ENCODE measurements at places on chromosomes 6 and 20.
A peak's percentile ranks its signal among the peaks of the same experiment; 100 is the strongest.

GRCh38 chr6:14344486-14344885, 226.9 kb downstream of the CD83 start:
- no peak for DNase-seq

GRCh38 chr6:142561511-142562265, 259.9 kb downstream of the ADGRG6 start:
- DNase-seq: no peak

DNA sequence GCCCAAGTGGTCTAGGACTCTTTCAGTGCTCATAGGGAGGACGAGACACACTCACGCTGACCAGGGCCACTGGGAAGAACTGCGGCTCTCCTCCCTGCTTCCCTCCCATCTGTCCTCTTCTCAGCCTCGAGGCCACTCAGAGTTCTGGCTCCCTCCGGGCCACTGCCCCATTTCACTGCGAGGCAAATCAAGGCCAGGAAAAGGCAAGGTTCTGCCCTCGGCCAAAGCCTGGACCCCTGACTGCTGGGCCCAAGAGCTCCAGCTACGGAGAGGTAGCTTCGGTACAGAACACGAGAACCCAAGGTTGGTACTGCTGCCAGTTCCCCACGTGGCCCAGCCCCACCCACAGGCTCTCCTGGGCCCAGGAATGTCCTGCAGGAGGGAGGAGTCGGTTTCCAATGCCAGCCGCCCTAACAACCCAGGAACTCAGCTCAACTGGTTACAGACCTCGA, 14.7 kb downstream of the PI16 start:
- no peak for DNase-seq

GRCh38 chr6:5457983-5458683, 196.8 kb downstream of the FARS2 start:
- DNase-seq: no peak

DNA sequence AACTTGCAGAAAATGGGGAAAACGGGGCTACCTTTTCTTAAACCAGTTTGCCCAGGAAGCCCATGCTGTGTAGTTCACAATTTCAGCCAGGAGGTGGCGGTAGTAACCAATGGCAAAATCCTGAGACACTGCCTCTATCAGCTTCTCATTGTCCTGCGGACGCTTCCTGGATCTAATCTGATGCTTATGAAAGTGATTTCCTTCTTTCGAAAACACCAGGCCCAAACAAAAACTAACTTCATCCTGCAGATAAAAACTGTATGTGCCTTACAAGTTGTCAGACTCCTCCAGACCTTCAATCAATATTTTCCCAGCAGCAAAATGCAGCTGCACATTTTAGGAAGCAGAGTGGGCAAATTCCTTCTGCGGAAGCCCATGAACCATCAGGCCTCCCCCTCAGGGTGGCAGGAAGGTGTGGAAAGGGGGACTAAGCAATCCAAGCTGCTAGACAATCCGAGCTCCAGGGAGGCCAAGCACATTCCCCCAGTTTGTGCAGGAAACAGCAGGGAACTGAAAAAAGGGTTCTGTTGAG, 88.5 kb downstream of the LY86 start:
- peak; percentile 87 for DNase-seq

DNA sequence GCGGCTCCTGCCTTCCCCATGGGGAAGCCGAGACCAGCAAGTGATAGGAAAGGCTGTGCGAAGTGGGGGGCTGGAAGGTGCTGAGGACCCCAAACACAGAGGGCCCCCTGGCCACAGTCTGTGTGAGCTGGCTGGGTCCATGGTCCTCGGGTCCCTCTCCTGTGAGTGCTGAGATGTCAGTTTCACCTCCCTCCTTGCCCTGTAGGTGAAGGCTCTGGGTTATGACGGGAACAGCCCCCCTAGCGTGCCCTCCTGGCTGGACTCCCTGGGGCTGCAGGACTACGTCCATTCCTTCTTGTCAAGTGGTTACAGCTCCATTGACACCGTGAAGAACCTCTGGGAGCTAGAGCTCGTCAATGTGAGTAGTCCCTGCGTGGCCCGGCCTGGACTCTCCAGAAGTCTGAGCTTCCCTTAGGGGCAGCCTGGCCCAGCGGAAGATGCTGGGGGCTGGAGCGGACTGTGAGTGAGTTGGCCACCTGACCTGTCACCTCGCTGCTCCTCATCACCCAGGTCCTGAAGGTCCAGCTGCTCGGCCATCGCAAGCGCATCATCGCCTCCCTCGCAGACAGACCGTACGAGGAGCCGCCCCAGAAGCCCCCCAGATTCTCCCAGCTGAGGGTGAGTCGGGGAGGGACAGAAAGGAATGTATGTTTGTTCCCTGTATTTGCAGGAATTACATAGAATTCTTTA, 61.7 kb downstream of the TCP11 start:
- no peak for DNase-seq

- no peak for DNase-seq
These were observed 2.3 kb downstream of the PM20D2 start for GRCh38 chr6:89148016-89148750.

DNA sequence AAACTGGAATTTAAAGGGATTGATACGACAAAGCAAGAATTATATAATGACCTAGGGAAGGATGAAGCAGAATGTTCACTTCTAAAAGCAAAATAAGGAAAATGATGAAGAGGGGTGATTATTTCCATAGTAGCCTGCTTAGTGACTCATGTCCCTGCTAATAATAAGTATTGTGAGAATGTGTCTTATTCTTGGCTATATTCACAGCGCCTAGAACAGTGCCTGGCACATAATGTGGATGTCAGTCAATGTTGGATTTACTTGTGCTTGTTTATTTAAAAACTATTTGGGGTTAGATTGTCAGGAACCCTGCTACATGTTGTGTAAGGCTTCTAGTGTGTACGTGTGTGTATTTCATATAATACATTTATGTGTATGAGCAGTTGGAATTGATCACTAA, 85.1 kb downstream of the ZFAND3 start:
- DNase-seq: no peak

DNA sequence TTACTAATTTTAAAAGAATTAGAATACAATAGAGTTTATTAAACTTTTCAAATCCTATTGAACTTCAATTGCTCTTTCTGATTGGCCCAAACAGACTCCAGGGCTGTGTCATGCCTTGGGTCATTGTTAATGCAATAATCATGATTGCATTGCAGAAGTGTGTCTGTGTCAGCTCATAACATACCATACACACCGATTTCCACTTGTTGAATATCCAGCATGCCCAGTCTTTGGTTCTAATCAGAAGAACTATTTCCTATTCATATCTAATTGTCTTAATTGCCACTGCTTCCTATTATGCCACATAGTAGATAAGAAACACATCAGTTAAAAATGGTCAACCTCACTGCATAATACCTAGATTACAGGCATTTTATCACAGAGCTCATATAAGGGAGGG, 106.1 kb upstream of the JAG1 start:
- no peak for DNase-seq

- no peak for DNase-seq
These were observed 84.6 kb downstream of the ELOVL4 start for GRCh38 chr6:79862711-79863110.

DNA sequence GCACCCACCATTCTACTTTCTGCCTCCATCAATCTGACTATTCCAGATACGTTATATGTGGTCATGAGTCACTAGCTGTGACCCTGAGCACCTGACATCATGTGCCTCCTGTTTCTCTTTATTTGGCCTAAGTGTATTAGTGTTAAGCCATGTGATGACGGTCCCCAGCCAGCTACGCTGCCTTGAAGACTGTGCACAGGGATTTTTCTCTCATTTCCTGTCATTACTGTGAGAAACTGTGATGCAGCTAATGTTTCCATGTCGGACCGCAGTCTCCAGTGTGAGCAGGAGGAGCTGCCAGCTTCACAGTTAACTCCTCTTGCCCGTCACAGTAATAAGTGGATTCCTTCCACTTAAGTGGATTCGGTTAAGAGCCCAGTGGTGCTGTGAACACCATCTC, 9.9 kb upstream of the SPATS1 start:
- DNase-seq: no peak

DNA sequence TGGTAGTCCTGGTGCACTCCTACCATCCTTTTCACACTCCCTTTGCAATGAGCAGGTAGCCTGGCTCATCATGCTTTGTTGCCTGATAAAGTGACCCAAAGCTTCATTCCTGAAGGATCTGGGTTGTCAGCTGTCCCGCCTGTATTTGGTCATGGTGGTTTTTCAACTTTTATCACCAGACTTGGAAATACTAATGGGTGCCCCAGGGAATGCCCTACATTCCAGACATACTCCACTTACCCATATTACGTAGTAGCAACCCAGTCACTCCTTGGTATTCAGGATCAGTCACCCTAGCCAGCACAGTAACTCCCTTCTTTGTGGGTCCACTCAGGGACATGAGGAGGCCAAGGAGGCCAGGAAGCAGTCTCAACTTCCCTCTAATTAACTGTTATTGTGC, 199.2 kb downstream of the MAFB start:
- no peak for DNase-seq

DNA sequence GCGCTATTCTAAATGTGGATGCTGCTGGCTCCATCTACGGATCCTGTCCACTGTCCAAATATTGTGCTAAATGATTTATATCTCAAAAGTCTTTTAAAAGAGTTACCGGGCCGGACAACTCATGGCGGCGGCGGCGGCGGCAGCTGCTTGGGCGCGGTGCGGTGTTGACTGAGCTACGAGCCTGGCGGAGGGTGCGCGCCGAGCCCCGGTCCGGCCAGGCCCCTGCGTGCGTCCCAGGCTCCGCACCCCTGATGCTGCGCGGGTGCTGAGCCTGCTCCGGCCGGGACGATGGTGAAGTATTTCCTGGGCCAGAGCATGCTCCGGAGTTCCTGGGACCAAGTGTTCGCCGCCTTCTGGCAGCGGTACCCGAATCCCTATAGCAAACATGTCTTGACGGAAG, 303.4 kb downstream of the CENPW start:
- DNase-seq: no peak

Data from activated CD4-positive, alpha-beta T cell treated with anti-CD3 and anti-CD28 coated beads, Interleukin-2, amount 10 ng/mL, durations not matched to agents 7 days and 5 days (primary cell).